ENCODE measurements at places on chromosomes 4 and X.

DNA sequence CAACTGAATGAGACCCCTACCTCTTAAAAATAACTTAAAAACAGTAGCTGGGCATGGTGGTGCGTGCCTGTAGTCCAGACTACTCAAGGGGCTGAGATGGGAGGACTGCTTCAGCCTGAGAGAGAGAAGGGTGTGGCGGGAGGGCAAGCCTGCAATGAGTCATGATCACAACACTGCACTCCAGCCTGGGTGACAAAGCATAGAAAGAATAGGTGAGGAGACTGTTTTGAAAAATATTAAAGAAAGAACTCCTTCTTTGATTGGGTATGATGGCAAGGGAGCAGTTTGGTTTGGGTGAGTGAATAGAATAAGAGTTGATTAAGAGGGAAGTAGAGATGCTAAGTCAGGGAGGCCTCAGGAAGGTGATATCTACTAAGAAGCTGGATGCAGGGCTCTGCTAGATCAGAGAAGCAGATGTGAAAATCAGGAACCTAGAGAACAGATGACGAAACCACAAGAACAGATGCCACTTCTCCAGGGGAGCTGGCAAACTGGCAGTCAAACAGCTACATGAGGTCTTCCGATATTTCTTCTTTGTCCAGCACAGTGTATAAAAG lies 318.6 kb downstream of the OPHN1 start:
- DNase-seq, result no peak

DNA sequence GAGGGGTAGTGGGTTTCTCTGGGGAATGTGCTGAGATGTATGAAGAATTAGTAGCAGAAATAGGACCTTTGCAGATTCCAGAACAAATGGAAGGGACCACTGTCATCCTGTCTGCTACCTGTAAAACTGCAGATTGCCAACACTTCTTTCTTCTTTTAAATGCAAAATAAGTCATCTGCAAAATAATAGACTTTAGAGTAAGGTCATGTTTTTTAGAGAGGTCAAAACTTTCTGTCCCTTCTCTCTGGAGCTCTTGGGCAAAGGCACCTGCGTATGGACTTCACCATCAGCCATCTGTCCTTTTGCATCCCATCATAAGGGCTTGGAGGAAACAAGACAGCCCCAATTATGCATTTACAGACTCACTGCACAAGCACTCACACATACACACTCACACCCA lies 121.1 kb upstream of the PPARGC1A start:
- no peak for DNase-seq

DNA sequence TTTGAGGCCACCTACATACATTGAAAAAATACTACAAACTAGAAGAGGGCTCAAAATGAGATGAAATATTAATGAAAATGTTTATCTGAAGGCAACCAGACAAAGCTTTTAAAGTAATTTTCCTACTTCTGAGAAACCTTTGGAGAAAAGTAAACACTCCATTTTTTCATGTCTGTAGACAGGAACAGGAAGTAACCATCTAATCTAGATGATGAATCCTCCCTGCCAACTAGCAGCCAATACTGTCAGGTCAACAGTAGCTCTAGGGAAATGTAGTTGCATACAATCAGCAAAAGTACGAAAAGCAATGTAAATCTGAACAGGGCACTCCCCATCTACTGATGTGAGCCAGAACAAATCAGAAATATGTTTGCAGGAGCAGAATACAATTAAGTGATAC lies 49.0 kb downstream of the AMMECR1 start:
- DNase-seq, result no peak

GRCh38 chr4:3418029-3418762 lies 23.6 kb upstream of the HGFAC start:
- DNase-seq, result no peak

GRCh38 chr4:53847965-53848364 lies 216.4 kb downstream of the CHIC2 start:
- DNase-seq, result no peak

DNA sequence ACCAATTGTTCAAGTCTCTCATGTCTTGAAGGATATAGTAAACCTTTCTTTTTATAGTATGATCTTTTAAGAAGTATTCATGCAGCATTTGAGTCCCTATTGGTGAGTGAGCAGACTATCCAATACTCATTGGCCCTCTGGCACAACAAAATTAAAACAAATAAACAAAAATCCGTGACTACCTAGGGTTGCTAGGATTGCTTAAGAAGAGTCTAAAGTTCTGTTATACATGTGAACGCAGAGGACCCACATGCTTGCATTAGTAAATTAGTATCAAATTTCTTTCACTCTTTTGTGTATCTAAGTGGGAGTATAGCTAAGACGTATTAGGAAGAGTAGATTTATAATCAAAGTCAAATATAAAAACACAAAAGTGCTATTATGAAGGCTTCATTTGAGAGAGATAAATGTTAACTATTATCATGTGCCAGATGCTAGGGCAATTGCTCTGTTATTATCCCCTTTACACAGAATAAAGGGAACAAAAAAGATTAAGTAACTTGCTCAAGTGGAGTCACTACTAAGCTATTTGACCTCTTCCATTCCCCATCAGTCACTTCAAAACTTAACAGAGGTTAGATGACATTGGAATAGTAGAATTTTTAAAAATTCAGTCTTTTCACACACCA lies 29.2 kb upstream of the LARP1B start:
- DNase-seq, result no peak

- no peak for DNase-seq
These were observed 140.5 kb upstream of the NUDT10 start for GRCh38 chrX:51192104-51192503.

DNA sequence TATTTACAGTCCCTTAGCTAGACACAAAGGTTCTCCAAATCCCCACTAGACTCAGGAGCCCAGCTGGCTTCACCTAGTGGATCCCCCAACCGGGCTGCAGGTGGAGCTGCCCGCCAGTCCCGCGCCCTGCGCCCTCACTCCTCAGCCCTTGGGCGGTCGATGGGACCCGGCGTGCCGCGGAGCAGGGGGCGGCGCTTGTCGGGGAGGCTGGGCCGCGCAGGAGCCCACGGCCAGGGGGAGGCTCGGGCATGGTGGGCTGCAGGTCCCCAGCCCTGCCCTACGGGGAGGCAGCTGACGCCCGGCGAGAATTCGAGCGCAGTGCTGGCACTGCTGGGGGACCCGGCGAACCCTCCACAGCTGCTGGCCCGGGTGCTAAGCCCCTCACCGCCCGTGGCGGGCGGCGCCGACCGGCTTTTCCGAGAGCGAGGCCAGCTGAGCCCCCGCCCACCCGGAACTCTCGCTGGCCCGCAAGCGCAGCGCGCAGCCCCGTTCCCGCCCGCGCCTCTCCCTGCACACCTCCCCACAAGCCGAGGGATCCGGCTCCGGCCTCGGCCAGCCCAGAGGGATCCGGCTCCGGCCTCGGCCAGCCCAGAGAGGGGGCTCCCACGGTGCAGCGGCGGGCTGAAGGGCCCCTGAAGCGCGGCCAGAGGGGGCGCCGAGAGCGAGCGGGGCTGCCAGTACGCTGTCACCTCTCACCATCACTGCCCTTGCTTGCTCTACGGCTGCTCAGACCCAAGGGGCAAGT lies 39.4 kb downstream of the WFS1 start:
- no peak for DNase-seq

GRCh38 chr4:112532267-112532666 lies 16.3 kb upstream of the NEUROG2 start:
- DNase-seq, result no peak

GRCh38 chr4:8836664-8837171 lies 34.9 kb downstream of the HMX1 start:
- no peak for DNase-seq

GRCh38 chr4:148053298-148054003 lies 321.6 kb downstream of the ARHGAP10 start:
- DNase-seq, result no peak

DNA sequence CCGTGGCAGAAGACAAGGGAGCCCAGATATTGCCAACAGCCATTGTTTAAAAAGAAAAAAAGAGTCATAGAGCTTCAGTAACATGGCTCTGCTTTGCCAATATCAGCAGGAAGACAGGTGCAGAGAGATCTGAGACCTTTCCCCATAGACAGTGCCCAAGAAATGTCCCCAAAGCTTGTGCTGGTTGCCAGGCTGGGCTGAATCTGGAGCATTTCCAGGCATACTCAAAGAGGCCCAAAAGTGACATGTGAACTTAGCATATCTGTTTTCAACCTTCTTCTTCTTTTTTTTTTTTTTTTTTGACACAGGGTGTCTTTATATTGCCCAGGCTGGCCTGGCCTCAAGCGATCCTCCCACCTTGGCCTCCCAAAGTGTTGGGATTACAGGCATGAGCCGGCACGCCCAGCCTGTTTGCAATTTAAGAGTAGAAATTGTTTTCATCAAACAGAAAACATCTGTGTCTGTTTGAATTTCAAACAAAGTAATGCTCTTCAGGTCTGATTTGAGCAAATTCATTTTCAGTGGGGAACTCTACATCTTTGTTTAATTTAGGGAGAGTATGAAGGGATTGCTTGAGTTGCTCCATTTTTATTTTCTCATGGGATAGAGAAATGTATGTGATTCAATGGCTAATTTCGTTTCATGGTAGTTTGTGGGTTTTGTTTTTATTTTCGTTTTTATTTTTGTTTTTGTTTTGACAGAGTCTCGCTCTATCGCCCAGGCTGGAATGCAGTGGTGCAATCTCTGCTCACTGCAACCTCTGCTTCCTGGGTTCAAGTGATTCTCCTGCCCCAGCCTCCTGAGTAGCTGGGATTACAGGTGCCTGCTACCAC lies 56.6 kb upstream of the RBM47 start:
- no peak for DNase-seq

DNA sequence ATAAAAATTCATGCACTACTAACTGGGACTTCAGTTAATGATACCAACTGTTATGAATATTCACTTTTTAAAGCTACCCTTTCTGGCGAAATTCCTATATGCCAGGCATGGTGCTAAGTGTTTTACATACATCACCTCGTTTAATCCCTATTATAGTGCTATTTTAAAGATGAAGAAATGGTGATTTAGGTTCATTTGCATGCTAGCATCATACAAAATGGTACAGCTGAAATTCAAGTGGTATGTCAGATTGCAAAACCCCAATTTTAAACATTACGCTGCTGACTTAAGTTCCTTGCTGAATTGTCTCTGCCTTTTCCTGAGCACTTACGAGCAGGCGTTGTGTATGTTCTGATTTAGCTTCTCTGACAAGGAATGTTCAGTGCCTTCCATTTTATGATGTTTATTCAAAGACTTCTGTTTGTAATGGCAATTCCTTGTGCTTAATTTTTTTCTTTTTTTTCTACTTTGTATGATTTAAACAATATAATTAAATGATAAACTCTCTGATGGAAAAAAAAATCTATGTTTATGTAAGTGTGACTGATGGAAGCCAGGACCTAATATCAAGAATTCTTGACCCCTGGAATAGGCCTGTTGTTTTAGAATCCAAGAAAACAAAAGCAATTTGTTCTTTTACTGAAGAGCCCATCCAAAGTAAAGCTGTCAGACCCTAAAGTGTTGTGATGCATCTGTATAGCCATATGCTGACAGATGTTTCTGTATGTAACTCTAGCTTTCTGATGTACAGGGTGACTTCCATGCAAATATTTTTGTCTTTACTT lies 148.1 kb downstream of the PCDH7 start:
- DNase-seq, result peak; percentile 38

GRCh38 chrX:16484338-16484737 lies 165.6 kb upstream of the S100G start:
- DNase-seq, result no peak

DNA sequence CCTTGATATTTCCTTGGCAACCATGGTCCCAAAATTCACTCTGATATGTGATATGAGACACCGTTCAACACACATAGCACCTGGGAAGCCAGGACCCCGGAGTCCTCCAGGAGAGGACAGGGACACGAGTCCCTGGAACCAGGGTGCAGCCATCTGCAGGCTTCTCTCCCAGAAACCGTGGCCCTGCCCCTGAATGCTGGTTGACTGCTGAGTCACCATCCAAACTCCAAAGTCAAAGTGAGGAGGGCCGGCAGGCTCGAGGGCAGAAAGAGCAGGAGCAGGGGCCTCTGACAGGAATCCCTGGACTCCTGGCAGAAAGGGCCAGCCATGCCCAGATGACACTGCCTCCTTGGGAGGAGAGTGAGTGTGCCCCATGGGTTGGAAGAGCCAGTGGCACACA lies 6.9 kb upstream of the PNMA6A start:
- DNase-seq, result no peak

GRCh38 chrX:134236626-134237614 lies at the start of gene CCDC160:
TSS of gene CCDC160 (plus strand) at chrX:134237182. CDS start at chrX:134244801, 7,619 bp downstream.
- DNase-seq, result no peak

- no peak for DNase-seq
These were observed 122.8 kb downstream of the TBL1X start for GRCh38 chrX:9587642-9588041.

GRCh38 chrX:17411205-17411604 lies 36.2 kb downstream of the NHS start:
- DNase-seq, result no peak

- no peak for DNase-seq
These were observed 56.0 kb downstream of the RAI2 start for GRCh38 chrX:17805120-17805519.

DNA sequence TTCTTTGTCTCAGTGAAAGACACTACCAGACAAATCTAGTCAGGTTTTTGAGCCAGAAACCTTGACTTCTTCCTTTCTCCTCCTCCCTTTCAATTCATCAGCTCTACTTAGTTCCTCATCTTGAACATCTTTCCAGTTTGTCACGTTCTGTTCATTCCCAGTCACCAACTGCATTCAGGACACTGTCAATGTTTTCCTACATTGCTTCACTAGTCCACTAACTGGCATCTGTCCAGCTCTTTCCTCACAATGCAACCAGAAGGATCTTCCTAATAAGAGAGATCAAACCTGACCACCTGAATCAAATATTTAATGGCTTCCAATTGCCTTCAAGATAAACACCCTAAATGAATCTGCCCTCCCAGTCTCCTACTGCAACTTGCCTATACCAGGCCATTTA lies 52.5 kb downstream of the SYNPO2 start:
- no peak for DNase-seq

DNA sequence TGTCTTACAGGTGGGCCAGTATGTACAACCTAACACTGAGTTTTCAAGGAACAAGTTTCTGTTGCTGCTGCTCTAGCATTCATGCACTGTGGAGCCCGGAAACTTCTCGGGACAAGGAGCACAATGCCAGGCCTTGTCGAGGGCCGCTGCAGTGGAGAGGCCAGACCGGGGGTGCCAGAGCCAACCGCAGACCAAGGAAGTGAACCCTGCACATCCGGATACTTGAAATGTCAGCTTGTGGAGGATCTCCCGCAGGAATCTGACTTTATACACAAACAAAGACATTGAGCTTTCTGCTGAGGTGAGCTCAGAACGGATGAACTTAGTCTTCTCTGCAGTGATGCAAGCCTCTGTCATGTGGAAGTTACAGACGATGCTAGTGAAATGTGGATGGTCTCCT lies 99.5 kb downstream of the ZNF827 start:
- DNase-seq, result no peak

DNA sequence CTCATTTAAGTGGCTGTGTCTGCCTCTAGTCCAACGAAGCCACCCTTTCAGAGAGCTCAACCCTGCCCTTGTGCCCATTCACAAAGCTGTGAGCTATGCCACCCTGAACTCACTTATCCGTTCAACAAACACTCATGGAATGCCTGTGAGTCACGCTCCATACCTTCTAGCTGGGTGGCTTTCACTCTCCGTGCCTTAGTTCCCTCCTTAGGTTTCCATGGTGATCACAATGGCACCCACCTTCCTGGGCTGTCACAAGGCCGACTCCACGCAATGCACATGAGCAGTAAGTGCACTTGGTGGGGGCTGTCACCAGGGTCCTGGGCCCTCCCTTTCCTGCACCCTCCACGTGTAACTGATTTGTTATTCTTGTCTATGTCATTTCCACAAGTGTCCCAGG lies 37.2 kb upstream of the PPP2R2C start:
- DNase-seq, result no peak

All from right renal cortex interstitium (tissue), 3 donors.